ENCODE measurements at places on chromosomes 5 and 9.

- no peak overlapping the region for H3K27ac ChIP-seq
- no peak for DNase-seq
- H3K4me1 ChIP-seq: no peaks in the 10 kb centered on the region
- no peaks in the 10 kb centered on the region for H3K36me3 ChIP-seq
- H3K4me3 ChIP-seq: no peak overlapping the region
Measured at GRCh38 chr5:74040811-74041491, 415.0 kb downstream of the ARHGEF28 start.

DNA sequence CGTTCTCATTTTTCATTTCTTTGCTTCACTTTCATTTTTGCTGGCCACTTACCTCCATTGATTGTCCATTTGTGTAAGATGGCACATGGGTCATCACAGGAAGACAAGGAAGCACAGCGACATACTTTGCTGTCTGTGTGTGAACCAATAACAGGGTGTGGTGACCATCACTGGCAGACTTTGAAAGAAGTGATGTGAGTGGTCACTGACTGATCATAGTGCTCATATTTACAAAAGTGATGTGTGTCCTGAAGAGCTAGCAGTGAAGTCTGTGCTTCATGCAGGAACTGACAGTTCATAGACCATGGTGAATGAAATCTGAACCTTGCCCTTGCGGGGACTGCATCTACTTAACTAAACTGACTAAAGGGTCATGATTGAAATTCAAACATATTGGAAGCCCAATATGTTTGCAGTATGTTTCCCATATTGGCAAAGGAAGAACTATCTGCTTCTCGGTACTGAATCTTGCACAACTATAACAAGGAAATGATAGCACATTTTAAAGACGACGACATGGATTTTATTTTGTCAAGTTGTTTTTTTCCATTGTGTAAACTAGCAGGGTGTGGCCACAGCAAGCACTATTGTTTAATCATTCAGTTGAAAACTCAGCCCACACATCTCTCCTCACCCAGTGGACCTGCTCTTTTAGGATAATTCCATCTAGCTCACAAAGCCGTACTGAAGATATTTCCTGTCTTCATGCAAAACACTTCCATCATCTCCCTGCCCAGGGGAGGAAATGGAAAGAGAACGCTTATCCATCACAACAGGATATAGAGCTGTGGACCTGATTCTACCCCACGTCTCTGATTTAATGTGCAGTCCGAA is 232.0 kb upstream of the ANKRD55 start:
- no peak overlapping the region for H3K27ac ChIP-seq
- H3K4me1 ChIP-seq: peaks cover 7% of the 10 kb centered on the region
- no peak for DNase-seq
- no peaks in the 10 kb centered on the region for H3K36me3 ChIP-seq

DNA sequence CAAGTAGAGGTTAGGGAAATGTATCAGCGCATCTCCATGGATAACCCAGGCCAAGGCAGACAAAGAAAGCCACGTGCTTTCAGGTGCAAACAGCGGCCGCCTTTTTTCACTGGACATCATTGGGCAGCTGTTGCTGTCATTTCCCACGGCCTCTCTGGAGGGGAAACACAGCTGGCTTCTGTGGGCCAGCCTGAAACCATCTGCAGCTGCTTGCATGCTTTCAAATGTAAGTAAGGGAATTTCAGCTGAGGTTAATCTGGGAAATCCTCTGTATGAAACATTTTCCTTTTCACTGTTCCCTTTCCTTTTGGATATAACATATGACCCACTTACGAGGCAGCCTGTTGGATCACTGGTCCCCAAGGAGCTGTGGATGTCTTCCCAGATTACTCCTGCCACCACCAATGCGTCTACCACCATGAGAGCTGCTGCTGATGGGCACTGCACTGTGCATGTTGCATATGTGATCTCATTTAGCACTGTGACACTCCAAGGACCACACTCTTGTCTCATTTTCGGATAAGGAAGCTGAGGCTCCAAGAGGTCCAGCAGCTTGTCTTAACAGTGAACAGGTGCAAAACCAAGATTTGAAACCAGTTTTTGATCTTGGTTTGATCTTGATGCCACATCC is 106.3 kb downstream of the C9orf152 start:
- no peak for DNase-seq
- no peak overlapping the region for H3K4me3 ChIP-seq
- H3K27me3 ChIP-seq: no peaks in the 10 kb centered on the region
- H3K27ac ChIP-seq: no peak overlapping the region
- no peaks in the 10 kb centered on the region for H3K36me3 ChIP-seq
- H3K4me1 ChIP-seq: no peaks in the 10 kb centered on the region

DNA sequence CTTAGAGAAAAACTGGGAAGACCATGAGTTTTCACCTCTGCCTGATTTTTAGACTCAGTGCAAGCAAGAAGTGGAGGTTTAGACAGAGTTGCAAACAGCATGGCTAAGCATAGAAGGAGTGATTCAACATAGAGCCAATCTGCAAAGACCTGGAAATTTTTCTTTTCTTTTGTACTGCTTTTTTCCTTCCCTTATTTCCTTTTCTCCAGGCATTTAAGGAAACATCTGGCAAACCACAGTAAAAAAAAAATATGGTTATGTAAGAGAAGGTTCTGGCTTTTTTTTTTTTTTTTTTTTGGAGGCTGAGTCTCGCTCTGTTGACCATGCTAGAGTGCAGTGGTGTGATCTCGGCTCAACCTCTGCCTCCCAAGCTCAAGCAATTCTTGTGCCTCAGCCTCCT is 16.6 kb upstream of the DCAF12 start:
- H3K36me3 ChIP-seq: no peaks in the 10 kb centered on the region
- no peak for DNase-seq
- H3K4me1 ChIP-seq: no peaks in the 10 kb centered on the region
- no peaks in the 10 kb centered on the region for H3K27me3 ChIP-seq
- no peak overlapping the region for H3K4me3 ChIP-seq
- no peak overlapping the region for H3K27ac ChIP-seq

DNA sequence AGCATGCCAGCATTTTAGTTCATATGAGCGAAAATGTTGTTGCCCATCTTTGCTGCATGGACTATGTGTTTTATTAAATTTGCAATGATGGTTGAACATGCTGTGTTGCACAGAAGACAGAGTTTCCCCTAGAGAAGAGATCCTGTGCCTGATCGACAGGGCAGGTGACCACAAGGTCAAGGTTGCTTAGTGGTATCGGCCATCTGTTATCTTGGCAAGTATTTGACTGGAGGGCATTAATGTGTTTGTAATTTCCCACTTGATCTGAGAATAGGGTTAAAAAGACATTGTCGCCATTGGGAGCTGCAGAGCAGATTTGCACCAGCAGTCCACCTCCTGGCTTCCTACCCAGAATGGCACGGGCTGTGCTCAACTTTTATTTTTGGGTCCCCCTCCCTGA is 1523.6 kb upstream of the WWC1 start:
- DNase-seq: no peak
- H3K4me1 ChIP-seq: no peaks in the 10 kb centered on the region

- H3K36me3 ChIP-seq: no peaks in the 10 kb centered on the region
- H3K4me3 ChIP-seq: no peak overlapping the region
- no peak for DNase-seq
- H3K27ac ChIP-seq: peak overlapping the region; percentile 35
- H3K4me1 ChIP-seq: no peaks in the 10 kb centered on the region
- H3K27me3 ChIP-seq: no peaks in the 10 kb centered on the region
Measured at GRCh38 chr5:173029499-173029921, 26.6 kb upstream of the CREBRF start.

DNA sequence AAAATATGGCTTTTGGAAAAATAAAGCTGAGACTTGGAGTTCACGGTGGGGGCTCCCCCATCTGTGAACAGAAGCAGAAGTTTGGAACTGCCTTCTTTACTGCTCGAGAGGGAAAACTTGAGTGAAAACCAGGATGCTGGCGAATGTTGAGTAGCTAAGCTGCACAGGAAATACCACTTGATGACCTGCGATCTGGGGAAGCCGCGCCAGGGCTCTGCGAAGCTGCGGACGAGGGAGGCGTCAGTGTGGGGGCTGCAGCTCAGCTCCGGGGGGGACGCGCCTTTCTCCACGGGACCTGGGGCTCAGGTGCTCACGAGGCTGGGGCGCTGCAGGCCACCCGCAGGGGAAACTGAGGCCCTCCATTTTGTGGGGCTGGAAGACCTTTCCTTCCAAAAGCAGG is 62.3 kb downstream of the TENT4A start:
- no peak overlapping the region for H3K4me3 ChIP-seq
- H3K27me3 ChIP-seq: no peaks in the 10 kb centered on the region
- DNase-seq: no peak
- H3K4me1 ChIP-seq: peaks cover 11% of the 10 kb centered on the region

DNA sequence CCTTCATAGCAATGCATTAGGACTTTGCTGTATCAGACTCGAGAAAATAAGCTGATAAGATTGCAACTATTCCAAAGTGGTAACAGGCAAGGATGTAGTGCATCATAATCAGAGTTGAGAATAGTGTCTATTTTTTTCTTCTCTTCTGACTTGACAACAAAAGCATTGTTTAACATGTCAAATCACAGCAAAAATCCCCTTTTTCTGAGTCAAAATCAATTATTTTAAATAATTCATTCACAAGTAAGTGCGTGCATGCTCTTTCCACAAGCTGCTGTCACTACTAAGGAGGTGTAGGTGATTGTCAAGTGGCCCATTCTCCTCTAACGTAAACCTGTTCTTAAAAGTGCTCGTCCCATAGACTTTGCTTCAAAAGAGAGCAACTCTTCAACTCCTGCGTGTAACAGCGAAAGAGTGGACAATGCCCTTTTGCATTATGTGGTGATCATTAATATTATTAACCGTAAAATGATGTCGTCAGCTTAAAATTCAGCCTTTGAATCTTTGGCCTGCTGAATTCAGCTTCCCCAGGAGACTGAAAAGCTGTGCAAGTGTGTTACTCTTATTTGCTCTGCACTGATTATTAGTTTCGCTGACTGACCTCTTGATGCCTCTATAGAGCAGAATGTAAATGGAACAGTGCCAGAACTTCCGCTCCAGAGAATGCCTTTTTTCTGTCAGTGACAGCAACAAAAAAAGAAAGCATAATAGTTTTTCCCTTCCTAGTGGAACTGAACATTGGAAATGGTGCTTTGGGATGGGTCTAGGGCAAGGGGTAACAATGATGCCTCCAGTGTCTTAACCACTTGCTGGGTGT is 680.8 kb upstream of the SEMA6A start:
- no peak for DNase-seq
- no peaks in the 10 kb centered on the region for H3K27me3 ChIP-seq
- no peaks in the 10 kb centered on the region for H3K4me1 ChIP-seq

DNA sequence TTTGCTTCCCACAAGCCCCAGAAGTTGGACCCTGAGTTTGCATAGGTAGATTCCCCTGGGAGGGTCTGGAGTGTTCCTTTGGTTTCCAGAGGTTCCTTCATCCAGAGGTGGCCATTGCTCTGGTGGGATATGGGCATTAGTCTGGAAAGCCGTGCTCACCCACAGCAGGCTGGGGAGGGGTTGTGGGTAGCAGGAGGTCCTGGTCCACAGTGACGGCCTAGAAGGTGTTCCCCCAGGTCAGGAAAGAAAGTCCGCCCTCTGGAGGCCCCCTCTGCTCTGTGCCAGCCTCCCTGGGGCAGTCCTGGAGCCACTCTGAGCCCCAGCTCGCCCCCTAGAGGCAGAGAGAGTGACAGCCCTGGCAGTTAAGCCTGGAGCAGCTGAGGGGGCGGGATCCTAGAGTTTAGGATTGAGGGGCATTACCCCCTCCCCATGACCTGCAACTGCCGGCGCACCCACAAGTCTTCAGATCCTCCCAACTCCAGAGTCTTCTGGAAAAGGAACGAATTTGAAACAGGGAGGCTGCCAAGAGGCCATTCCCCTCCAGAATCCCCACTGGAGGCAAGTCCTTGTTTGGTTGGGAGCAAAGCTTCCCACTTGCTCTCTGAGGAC is 36.8 kb downstream of the NDST1 start:
- H3K27ac ChIP-seq: peak overlapping the region; percentile 58
- H3K4me1 ChIP-seq: no peaks in the 10 kb centered on the region
- no peaks in the 10 kb centered on the region for H3K27me3 ChIP-seq
- H3K36me3 ChIP-seq: peaks cover 52% of the 10 kb centered on the region
- no peak overlapping the region for H3K4me3 ChIP-seq

- H3K4me1 ChIP-seq: peaks cover 23% of the 10 kb centered on the region
- no peaks in the 10 kb centered on the region for H3K27me3 ChIP-seq
- no peak overlapping the region for H3K27ac ChIP-seq
- H3K4me3 ChIP-seq: no peak overlapping the region
- DNase-seq: no peak
Measured at GRCh38 chr5:89208811-89209210, 325.8 kb upstream of the MEF2C start.

DNA sequence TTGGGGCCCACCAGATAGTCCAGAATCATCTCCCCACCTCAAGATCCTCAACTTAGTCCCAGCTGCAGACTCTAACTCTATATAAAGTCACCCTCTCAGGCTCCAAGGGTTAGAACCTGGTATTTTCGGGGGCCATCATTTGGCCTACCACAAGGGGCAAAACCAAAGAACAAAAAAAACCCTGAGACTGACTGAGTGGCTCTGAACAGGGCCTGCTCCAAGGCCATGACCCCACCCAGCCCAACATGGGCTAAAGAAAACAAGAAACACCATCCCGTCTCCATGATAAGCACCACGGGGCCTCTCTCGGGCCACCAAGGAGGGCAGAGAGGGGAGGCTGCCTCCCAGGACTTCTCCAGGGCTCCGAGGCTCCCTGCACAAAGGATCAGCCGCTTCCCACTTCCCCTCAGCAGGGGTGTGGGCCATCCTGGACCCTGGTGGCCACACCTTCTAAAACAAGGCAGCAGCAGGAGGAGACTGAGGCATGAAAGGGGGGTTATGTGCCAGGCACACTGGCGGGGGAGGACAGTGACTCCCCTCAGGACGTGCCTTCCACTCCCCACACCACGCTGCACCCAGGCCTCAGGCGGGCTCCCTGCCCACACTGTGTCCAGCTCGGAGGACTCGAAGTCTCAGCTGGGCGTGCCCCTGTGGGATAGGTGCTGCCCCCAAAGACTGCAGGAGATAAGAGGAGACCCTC is 51.5 kb downstream of the SEMA4D start:
- H3K27me3 ChIP-seq: no peaks in the 10 kb centered on the region
- no peaks in the 10 kb centered on the region for H3K36me3 ChIP-seq
- DNase-seq: no peak
- no peaks in the 10 kb centered on the region for H3K4me1 ChIP-seq

DNA sequence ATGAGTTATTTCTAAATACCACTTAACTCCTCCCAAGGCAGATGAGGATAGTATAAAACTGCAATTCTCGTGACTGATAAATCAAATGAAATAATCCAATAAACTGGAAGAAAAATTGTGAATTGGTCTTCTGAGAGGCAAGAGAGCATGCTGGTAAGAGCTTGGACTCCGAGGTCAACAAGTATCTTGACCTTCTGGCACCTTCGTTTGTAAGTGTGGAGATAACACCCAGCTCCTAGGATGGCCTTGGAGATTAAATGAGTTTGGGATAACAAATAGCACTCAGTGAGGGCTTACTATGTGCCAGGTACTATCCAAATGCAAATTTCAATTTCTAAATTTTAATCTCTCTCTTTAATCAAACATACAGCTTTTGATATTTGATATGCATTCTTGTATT is 866.3 kb upstream of the WWC1 start:
- H3K27me3 ChIP-seq: no peaks in the 10 kb centered on the region
- DNase-seq: no peak
- no peaks in the 10 kb centered on the region for H3K4me1 ChIP-seq
- H3K4me3 ChIP-seq: no peak overlapping the region
- no peak overlapping the region for H3K27ac ChIP-seq
